ENCODE measurements at places on chromosomes 2 and 18.

DNA sequence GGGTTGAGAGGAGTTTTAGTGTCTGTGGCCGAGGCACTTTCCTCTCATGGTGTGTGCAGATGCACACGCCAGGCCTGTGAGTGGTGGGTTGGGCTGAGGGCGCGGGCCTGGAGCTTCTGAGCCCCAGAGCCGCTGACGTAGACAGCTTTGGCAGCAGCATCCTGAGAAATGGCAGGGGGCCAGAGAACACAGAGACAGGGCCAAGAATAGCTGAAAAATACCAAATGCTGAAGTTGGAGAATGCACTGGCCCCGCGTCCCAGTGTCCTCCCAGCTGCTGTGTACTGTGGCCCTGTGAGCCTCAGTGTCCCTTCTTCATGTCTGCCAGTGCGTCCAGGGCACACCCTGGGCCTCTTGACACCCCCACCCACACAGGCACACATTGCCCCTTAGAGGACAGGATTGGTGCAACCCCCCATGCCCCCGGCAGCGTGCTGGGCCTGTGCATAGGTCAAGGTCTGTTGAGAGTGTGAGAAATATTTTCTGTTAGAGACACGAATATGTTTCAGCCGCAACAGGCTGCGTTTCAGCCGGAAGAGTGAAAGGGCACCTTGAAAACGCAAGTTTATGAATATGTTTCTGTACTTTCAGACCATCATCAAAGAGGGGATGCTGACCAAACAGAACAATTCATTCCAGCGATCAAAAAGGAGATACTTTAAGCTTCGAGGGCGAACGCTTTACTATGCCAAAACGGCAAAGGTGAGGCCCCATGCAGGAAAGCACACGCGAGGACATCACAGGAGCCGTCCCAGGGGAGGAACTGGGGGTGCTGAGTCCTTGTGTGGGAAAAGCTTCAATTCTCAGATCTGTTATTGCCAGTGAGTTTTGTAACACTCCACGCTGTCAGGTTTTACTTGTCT lies 33.6 kb downstream of the DGKD start:
- no peak for DNase-seq

- no peak for DNase-seq
These were observed 1.7 kb downstream of the TUBB6 start for GRCh38 chr18:12309683-12310198.

- no peak for DNase-seq
These were observed 11.6 kb downstream of the GLI2 start for GRCh38 chr2:120747281-120747680.

GRCh38 chr2:2575870-2576386 lies 244.9 kb upstream of the MYT1L start:
- no peak for DNase-seq

- DNase-seq, result no peak
These were observed 42.9 kb downstream of the ARHGEF33 start for GRCh38 chr2:38932586-38932985.

DNA sequence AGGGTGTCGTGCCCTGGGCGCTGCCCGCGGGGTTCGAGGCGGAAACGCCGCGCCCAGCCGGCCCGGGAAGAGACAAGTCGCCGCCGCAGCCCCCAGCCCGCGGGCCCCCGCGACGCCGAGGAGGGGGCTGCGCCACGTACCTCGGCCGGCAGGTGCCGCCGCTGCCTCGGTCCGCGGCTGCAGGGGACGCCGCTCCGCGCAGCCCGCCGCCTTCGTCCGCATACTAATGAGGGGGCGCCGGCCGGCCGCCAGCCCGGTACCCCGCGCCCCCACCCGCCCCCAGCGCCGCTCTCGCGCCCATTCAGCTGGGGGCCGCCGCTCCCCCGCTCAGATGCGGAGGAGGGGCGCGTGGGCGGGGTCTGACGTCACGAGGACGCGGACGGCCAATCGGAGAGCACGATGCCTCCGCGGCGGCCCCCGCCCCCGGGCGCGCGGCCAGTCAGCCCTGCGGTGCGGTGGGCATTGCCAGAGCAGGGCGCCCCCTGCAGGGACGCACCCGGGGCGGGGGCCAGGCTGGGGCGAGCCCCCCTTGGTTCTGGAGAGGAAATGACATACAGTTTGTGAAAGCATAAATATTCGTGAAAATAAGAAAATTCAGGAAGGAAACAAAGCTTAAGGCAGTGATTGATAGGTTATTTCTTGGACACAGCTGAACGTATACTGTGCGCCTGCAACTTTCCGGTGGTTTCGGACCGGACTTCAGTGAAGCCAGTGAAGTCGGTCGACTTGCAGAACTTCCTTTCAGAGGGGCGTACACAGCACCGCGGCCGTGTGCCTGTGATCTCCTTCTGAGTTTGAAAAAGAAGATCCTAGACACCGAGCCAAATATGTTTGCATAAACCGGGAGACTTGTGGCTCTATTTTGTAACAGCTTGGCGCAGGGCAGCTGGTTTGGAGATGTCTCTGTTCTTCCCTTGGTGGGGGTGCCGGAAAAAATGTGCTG lies at the start of gene ST3GAL5:
ST3GAL5 (minus strand) TSS at position 307 of the 943 bp plus-strand sequence; CDS start at position 222, 85 bp downstream.
- peak; percentile 91 for DNase-seq

- no peak for DNase-seq
These were observed 14.1 kb downstream of the IL1RN start for GRCh38 chr2:113141451-113141850.
